Hepatocyte (in vitro differentiated cells): ENCODE measurements at places on chromosomes 5 and 9. TPM values are rescaled to one million over a fixed set of nuclear protein-coding genes. Genes with fewer than 3 reads are reported as not detected.
A peak's percentile ranks its signal among the peaks of the same experiment; 100 is the strongest.

- H3K36me3 ChIP-seq, result no peaks in the 10 kb centered on the region
- H3K4me1 ChIP-seq, result peaks cover 6% of the 10 kb centered on the region
- no peak overlapping the region for H3K27ac ChIP-seq
- H3K27me3 ChIP-seq, result no peaks in the 10 kb centered on the region
These were observed 26.0 kb downstream of the ADAMTSL1 start for GRCh38 chr9:18499980-18500379.

GRCh38 chr9:16612627-16613026, 257.8 kb downstream of the BNC2 start:
- H3K4me3 ChIP-seq, result no peak overlapping the region
- no peaks in the 10 kb centered on the region for H3K27me3 ChIP-seq
- DNase-seq, result no peak
- H3K36me3 ChIP-seq, result no peaks in the 10 kb centered on the region

HTR4 gene
- total RNA-seq, result 2.0 and 2.3 TPM in 2 replicates

GRCh38 chr9:71368157-71368556, 246.7 kb upstream of the TRPM3 start:
- peaks cover 7% of the 10 kb centered on the region for H3K4me1 ChIP-seq
- no peaks in the 10 kb centered on the region for H3K36me3 ChIP-seq
- DNase-seq, result no peak
- no peaks in the 10 kb centered on the region for H3K27me3 ChIP-seq

OR1J2 gene
- not detected in 2 replicates for total RNA-seq

FYB1 gene
- total RNA-seq, result 2.4 and 2.6 TPM in 2 replicates

- H3K4me3 ChIP-seq, result no peak overlapping the region
- no peak for DNase-seq
- peaks cover 11% of the 10 kb centered on the region for H3K4me1 ChIP-seq
- no peak overlapping the region for H3K27ac ChIP-seq
These were observed 2.1 kb upstream of the IFT74 start for GRCh38 chr9:26954050-26954508.

- DNase-seq, result no peak
- no peak overlapping the region for H3K4me3 ChIP-seq
- H3K36me3 ChIP-seq, result no peaks in the 10 kb centered on the region
- H3K27me3 ChIP-seq, result no peaks in the 10 kb centered on the region
These were observed 325.6 kb downstream of the TRPM3 start for GRCh38 chr9:70795841-70796240.

TCOF1 gene
- total RNA-seq, result 19.9 and 21.2 TPM in 2 replicates

SLC34A3 gene
- total RNA-seq, result 1.8 and 2.7 TPM in 2 replicates

AP3S1 gene
- 122 and 362 TPM in 2 replicates for total RNA-seq

- H3K4me1 ChIP-seq, result no peaks in the 10 kb centered on the region
- peaks cover 9% of the 10 kb centered on the region for H3K36me3 ChIP-seq
- H3K27me3 ChIP-seq, result no peaks in the 10 kb centered on the region
- DNase-seq, result no peak
- no peak overlapping the region for H3K4me3 ChIP-seq
- H3K27ac ChIP-seq, result no peak overlapping the region
These were observed 52.1 kb downstream of the NIPSNAP3B start for GRCh38 chr9:104815851-104816565.

- H3K27ac ChIP-seq, result no peak overlapping the region
- DNase-seq, result no peak
- H3K4me3 ChIP-seq, result no peak overlapping the region
- H3K27me3 ChIP-seq, result no peaks in the 10 kb centered on the region
These were observed 133.0 kb upstream of the STK32A start for GRCh38 chr5:147101659-147102369.

UBE2QL1 gene
- 0.17 and 0.36 TPM in 2 replicates for total RNA-seq

CERCAM gene
- total RNA-seq, result 49.2 and 51.6 TPM in 2 replicates

DNA sequence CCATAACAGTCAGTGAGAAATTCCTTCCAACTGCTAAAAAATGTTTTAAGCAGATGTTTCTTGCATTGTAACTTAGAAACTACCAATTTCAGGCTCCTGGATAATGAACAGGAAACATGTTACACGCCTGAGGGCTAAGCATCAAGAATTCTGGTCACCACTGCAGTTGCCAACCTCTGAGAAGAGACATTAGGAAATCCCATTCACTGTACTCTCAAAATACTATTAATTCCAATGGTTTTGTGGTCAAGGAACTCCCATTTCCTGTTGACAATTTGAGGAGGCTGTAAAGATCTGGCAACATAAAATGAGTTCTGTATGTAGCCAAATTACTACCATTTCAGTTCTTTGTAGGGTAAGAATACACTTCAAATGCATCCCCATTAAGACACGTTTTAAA, 456.0 kb upstream of the MEF2C start:
- no peak overlapping the region for H3K4me3 ChIP-seq
- no peaks in the 10 kb centered on the region for H3K36me3 ChIP-seq
- no peak overlapping the region for H3K27ac ChIP-seq
- no peak for DNase-seq

DNA sequence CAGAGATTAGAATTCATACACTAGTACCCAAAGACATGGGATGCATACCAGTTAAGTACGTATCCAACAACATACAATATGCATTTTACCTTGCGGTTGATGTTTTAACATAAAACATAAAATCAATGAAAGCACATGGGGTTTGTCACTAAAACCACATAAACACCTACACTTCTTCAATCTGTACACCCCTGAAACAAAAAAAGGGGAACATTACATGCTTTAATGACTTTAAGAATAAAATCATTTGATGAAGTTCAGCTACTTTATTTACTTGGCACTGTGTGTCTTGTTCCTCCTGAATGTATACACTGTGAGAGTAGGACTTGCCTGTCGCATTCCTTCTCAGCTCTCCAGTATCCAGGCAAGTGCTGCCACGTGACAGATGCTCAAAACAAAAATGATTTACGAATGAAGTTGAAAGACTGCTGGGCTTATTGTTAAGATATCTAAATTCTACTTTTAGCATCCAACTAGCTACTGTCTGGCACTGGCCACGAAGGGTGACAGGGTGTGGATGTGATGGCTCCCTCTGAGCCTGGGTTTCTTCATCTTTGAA, 21.0 kb downstream of the TNFSF15 start:
- no peaks in the 10 kb centered on the region for H3K4me1 ChIP-seq
- no peak overlapping the region for H3K27ac ChIP-seq
- no peak for DNase-seq
- no peaks in the 10 kb centered on the region for H3K36me3 ChIP-seq
- no peaks in the 10 kb centered on the region for H3K27me3 ChIP-seq

DNA sequence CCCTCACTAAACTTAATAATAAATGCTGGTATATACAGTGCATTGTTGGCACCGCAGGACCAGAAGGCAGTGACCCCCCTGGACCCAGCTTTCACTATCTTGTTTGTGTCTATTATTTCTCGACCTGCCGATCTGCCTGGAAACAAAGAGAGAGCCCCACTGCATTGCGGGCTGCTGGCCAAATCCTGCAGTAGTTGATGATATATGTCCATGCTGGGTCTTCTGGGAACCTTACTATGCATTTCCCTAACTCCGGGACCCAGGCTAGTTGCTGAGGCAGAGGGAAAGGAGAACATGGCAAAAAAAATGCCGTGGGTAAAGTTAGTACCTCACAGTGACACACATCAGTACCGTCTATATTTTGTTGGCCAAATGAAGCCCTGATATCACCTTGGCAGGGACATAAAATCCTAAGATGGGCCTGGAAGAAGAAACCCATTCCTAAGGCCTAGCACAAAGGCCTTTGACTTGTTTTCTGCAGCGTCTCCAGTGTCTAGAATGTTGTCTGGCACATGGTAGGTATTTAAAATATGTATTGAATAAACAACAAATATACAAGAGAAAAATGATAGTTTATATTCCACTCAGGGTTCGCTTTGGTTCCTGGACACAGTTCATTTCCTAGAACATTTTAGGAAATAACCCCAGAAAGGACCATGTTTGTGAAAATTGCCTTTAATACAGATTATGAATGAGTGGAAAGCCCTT, 46.1 kb downstream of the NMUR2 start:
- H3K27me3 ChIP-seq, result no peaks in the 10 kb centered on the region
- no peaks in the 10 kb centered on the region for H3K36me3 ChIP-seq
- H3K4me1 ChIP-seq, result no peaks in the 10 kb centered on the region
- no peak overlapping the region for H3K27ac ChIP-seq

- H3K4me1 ChIP-seq, result peaks cover 35% of the 10 kb centered on the region
- peak overlapping the region; percentile 71 for H3K27ac ChIP-seq
- H3K27me3 ChIP-seq, result no peaks in the 10 kb centered on the region
These were observed 10.6 kb downstream of the TRAF1 start for GRCh38 chr9:120915854-120916470.

DNA sequence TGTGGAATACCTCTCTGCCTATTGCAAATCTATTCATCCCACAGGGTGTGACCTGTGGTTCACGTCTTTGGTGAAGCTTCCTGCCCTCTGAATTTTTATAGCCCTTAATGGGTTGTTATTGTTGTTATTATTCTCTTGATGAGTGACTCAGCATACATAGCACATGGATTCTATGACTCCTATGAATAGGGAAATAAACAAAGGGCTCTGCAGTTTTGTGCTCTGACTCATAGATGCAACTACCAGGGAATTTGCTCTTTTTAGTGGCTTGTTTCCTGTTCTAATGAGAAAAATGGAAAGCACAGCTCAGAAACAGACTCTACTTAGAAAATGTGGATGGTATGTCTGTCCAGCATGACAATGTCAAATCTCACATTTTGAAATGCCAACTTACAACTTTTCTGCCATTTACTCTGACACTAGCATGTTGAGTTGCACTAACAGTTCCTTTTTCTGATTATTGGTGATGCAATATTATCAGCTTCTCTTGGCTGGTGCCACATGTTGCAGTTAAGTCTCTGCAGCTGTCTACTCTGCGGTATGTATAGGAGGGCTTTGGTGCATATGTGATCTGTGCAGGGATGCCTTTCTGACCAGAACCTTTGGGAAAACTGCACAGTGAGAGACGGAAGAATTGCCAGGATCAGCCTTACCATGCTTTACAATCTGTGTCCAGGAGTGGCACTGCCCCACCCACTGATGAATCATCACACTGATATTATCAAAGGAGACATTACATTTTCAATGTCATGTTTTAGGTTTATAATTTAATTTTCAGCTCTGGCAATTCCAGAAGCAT, 996.4 kb upstream of the WWC1 start:
- H3K4me3 ChIP-seq, result no peak overlapping the region
- H3K27ac ChIP-seq, result peak overlapping the region; percentile 75
- H3K36me3 ChIP-seq, result no peaks in the 10 kb centered on the region
- DNase-seq, result peak; percentile 59

DNA sequence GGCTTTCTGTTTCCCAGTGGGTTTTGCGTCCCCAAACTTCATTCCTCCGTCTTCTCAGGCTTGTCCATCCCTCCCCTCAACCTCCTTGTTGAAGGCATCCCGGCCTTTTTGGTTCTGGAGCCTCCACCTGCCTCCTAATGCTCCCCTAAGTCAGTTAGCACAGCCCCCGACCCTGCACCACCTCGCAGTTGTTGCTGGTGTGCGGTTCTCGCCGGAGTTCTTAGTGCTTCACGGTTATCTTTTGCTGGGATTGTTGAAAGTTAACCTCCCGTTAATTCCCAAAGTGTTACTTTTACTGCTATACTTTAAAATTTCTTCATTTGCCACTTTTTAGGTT, 447 bp downstream of the UBLCP1 start:
- no peaks in the 10 kb centered on the region for H3K27me3 ChIP-seq
- no peaks in the 10 kb centered on the region for H3K36me3 ChIP-seq
- H3K27ac ChIP-seq, result peak overlapping the region; percentile 98
- peaks cover 13% of the 10 kb centered on the region for H3K4me1 ChIP-seq

DNA sequence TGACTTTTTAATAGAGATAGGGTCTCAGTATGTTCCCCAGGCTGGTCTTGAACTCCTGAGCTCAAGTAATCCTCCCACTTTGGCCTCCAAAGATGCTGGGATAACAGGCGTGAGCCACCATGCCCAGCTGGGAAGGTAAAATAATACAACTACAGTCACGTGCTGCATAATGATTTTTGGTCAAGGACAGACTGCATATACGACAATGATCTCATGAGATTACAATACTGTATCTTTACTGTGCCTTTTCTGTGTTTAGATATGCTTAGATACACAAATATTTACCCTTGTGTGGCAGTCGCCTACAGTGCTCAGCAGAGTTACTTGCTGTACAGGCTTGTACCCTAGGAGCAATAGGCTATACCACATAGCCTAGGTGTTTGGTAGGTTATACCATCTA, 14.2 kb upstream of the IRF1 start:
- DNase-seq, result peak; percentile 2
- no peaks in the 10 kb centered on the region for H3K27me3 ChIP-seq
- H3K4me1 ChIP-seq, result peaks cover 25% of the 10 kb centered on the region

- H3K4me3 ChIP-seq, result no peak overlapping the region
- H3K27me3 ChIP-seq, result peaks cover 2% of the 10 kb centered on the region
- no peaks in the 10 kb centered on the region for H3K36me3 ChIP-seq
These were observed 18.0 kb downstream of the IL9 start for GRCh38 chr5:135877570-135878155.

- no peaks in the 10 kb centered on the region for H3K36me3 ChIP-seq
- no peak overlapping the region for H3K4me3 ChIP-seq
These were observed 77.6 kb downstream of the PCDH1 start for GRCh38 chr5:141800617-141801016.

- no peak for DNase-seq
- no peaks in the 10 kb centered on the region for H3K27me3 ChIP-seq
- no peak overlapping the region for H3K4me3 ChIP-seq
- H3K4me1 ChIP-seq, result no peaks in the 10 kb centered on the region
- no peak overlapping the region for H3K27ac ChIP-seq
These were observed 101.8 kb downstream of the DOCK8 start for GRCh38 chr9:316382-316965.

GRCh38 chr5:11069041-11069440, 308.0 kb upstream of the DAP start:
- H3K4me3 ChIP-seq, result no peak overlapping the region
- H3K4me1 ChIP-seq, result peaks cover 8% of the 10 kb centered on the region
- no peaks in the 10 kb centered on the region for H3K27me3 ChIP-seq

DNA sequence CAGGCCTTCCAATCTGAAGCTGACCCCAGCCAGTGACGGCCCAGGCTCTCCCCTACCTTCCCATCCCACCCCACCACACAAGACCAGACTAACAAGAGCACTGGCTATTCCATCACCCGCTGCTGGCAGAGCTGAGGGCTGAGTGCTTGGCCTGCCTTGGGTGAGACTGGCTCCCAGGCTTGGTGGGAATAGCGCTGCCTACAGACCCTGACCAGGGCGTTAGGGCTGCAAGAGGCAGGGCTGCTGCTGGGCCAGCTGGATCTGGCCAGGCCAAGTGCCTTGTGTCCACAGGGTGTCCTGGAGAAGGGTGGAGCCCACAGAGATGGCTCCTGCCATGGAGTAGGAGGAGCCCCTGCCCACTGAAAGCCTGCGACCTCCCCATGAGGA, 31.6 kb upstream of the ANGPTL2 start:
- H3K36me3 ChIP-seq, result no peaks in the 10 kb centered on the region
- no peak overlapping the region for H3K4me3 ChIP-seq
- peaks cover 3% of the 10 kb centered on the region for H3K4me1 ChIP-seq
- DNase-seq, result no peak
- H3K27ac ChIP-seq, result no peak overlapping the region

ORM2 gene
- total RNA-seq, result 45.7 and 52.0 TPM in 2 replicates

EDIL3 gene
- total RNA-seq, result 35.6 and 42.4 TPM in 2 replicates

DNA sequence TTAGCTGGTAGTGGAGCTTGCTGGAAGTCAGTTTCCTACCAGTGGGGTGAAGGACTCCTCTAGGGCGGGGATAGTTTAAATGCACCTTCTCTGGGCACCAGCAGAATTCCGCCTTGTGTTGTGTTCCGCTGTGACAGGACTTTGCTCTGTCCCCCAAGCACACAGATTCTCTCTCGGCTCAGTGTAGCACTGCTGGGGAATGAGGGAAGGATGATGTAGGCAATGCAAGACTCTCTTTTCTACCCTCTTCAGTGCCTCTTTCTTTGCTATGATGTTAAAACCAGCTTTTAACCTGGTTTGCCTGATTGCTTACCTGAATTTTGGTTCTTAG, 155.2 kb upstream of the SH3GL2 start:
- H3K4me3 ChIP-seq, result no peak overlapping the region
- no peak overlapping the region for H3K27ac ChIP-seq
- no peak for DNase-seq
- no peaks in the 10 kb centered on the region for H3K36me3 ChIP-seq
- no peaks in the 10 kb centered on the region for H3K27me3 ChIP-seq

GRCh38 chr5:55450050-55450765, 84.6 kb downstream of the PLPP1 start:
- no peak overlapping the region for H3K27ac ChIP-seq
- H3K4me3 ChIP-seq, result no peak overlapping the region
- no peaks in the 10 kb centered on the region for H3K36me3 ChIP-seq
